ENCODE measurements at places on chromosomes 4 and X.
A peak's percentile ranks its signal among the peaks of the same experiment; 100 is the strongest.

- DNase-seq: no peak
These were observed 124.4 kb downstream of the SHROOM3 start for GRCh38 chr4:76559236-76560071.

DNA sequence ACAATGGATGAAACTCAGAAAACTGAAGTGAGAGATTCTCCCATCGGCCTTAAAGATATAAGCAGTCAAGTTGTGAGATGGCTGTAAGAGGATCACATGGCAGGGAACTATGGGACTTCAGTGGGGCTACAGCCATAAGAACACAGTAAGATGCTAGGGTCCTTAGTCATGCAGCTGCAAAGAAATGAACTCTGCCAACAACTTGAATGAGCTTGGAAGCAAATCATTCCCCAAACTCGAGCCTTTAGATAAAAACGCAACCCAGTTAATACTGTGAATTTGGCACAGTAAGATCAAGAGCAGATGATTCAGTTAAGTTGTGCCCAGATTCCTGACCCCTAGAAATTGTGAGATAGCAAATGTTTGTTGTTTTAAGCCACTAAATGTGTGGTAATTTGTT, 117.3 kb downstream of the FAM13A start:
- no peak for DNase-seq

DNA sequence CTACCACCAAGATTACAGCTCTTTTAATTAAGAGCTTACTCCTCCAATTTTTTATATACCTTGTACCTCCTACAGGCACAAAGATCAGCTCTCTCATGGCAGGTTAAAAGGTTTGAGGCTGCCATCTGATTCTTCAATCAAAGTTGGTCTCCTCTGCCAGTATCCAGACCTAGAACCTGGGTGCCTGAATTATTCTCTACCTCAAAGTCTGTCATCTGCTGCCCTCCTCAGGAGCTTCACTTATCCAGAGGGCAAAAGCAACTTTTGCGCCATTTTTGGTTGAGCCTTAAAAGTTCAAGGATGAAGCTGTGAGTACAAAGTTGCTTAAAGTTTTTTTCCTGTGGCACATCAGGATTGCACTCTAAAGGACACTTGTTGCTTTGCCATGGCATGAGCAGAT, 343.7 kb upstream of the PPP1R2C start:
- DNase-seq: no peak

- no peak for DNase-seq
These were observed 121.7 kb upstream of the CXXC4 start for GRCh38 chr4:104616401-104616820.

DNA sequence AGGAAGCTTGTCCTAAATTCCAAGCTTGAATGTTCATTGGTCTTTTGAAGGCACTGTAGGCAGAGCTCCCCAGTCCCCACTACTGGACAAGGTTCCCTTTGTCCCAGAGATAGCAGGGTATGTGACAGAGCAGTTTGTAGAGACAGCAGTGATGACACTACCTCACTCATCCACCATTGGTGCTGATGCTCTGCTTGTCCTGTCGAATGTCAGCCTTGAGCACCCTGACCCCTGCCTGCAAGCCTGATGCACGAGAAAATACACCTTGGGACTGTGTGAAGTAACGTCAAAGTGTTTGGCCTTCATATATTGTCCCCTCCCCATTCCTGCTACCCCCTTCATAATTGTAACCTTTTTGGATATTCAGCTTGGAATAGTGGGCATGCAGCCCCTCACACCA, 188.9 kb upstream of the EOLA2 start:
- no peak for DNase-seq

- DNase-seq: no peak
These were observed 107.2 kb downstream of the SCD5 start for GRCh38 chr4:82691431-82691830.

GRCh38 chr4:113471146-113471860, 290.2 kb downstream of the CAMK2D start:
- no peak for DNase-seq

- DNase-seq: no peak
These were observed 204.4 kb downstream of the GABRB1 start for GRCh38 chr4:47235721-47236120.

- peak; percentile 4 for DNase-seq
These were observed 189.8 kb upstream of the AFF2 start for GRCh38 chrX:148310426-148311165.

DNA sequence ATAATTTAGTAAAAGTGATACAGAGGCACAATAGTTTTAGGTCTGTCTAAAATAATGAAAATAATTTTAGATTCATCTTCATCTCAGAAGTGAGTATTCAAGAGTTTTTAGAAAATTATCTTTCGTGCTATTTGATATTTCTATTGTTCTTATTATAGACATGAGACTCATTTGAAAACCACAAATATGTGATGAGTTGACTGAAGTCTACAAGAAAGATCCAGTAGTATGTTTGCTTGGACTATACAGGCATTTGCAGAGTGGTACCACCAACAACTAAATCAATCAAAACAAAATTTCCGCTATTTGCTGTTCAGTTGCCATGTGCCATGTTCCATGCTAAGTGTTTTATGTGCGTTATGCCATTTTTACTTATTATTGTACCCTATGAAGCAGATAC, 1318.5 kb downstream of the STIM2 start:
- no peak for DNase-seq

- DNase-seq: no peak
These were observed 36.0 kb upstream of the ARSJ start for GRCh38 chr4:114015444-114015899.

- no peak for DNase-seq
These were observed 247.4 kb upstream of the CTSO start for GRCh38 chr4:156201050-156201449.

DNA sequence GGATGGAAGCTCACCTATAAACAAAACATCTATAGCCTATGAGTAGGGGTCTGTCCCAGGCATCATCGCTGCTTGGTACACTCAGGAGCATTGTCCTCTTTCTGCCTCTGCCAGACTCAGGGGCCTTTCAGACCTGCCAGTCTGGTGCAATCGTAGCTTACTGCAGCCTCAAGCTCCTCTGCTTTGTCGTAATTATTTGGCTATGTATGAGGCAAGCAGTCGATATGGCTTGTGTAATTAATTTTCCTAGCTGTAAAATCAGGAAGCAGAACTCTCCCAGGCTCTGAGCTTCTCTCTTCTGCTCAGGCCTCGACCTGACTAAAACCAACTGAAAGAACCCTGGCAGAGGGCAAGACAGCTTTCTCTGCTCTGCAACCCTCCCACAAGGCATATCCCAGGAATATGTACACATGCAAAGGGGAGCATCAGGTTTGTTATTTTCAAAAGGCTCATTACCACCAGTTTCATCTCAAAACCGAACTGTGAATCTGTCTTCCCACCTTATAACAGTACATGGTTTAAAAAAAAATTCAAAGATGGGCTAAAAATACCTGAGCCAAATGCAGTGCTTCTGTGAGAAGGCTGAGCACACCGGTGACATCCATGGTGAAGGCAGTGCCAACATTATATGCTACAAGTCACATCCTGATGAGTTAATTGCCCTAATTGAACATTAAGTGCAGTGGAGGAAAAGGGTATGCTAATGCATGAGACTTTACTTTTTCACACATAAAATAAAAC, 309.2 kb upstream of the EMCN start:
- peak; percentile 73 for DNase-seq

- no peak for DNase-seq
These were observed 71.2 kb downstream of the LNX1 start for GRCh38 chr4:53520116-53520515.

DNA sequence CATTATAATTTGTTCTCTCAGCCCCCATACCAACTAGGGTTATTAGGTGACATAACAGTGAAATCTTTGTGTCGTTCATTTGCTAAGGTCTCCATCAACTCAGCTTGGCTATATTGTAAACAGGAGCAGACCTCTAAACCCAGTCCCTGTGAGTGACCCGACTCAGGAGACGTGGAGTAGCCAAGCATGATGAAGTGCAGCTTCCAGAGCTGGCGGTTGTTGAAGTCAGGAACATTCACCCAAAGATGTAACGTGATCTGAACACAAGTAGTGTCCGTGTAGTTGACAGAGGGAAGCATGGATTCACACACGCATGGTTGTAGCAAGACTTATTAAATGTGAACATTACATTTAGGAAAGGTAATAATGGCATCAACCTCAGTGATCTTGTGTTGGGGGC, 102.3 kb downstream of the FAM193A start:
- DNase-seq: no peak

- DNase-seq: no peak
These were observed 172.7 kb upstream of the LNX1 start for GRCh38 chr4:53763813-53764597.

DNA sequence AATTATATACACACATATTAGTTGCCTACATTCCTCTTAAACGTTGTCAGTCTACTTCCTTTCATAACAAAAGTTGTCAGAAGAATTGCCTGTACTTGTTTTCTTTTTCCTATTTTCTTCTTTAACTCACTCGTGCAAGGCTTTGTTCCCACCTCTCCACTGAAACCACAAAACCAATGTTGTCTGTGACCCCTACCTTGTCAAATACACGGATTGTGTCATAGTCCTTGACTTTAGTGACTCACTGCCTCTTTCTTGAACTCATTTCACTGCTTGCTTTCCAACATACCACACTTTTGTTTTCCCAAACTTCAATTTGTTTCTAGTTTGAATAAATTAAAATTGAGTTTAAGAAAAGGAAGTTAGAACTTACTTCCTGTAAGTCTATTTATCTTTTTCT, 283.9 kb upstream of the AGA start:
- DNase-seq: no peak

DNA sequence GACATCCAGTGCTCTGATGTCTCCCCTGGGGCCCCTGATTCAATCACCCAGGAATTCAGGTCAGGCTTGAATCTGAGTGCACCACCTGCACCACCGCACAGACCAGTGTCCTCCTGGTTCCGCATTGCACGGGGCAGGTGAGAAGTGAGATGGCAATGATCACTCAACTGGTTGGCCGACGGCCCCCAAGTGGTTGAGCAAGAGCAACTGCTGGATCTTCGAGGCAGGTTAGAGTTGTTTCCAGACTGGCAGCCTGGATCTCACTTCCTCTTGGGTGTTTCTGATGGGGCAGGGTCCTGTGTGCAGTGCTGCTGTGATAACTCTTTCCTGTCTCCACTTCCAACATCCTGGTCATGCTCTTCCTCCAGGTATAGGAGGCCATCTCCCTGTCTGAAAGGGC, 50.4 kb downstream of the C4orf50 start:
- no peak for DNase-seq

DNA sequence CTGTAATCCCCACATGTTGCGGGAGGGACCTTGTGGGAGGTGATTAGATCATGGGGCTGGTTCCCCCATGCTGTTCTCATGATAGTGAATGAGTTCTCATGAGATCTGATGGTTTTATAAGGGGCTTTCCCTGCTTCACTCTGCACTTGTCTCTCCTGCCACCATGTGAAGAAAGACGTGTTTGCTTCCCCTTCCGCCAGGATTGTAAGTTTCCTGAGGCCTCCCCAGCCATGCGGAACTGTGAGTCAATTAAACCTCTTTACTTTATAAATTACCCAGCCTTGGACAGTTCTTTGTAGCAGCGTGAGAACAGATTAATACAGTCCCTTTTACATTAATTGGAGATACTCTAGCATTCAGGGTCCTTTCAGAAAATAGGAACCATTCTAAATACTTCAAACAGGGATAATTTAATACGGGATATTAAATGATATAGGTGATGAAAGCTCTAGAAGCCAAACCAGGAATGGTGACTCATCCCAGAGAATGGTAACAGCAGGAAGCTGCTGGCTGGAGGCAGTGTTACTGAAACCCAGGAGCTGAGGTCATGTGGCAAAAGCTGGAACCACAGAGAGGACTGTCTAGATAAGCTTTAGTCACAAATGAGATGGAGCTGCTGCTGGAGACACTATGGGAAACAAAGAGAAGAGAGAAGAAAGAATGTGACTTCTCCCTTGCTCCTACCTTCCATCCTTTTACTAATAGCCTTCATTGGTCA, 57.3 kb downstream of the GSTCD start:
- no peak for DNase-seq

- DNase-seq: no peak
These were observed 581.3 kb upstream of the TENM3 start for GRCh38 chr4:181661923-181662322.

- DNase-seq: no peak
These were observed 6.5 kb downstream of the TEX13D start for GRCh38 chrX:124338733-124339514.

DNA sequence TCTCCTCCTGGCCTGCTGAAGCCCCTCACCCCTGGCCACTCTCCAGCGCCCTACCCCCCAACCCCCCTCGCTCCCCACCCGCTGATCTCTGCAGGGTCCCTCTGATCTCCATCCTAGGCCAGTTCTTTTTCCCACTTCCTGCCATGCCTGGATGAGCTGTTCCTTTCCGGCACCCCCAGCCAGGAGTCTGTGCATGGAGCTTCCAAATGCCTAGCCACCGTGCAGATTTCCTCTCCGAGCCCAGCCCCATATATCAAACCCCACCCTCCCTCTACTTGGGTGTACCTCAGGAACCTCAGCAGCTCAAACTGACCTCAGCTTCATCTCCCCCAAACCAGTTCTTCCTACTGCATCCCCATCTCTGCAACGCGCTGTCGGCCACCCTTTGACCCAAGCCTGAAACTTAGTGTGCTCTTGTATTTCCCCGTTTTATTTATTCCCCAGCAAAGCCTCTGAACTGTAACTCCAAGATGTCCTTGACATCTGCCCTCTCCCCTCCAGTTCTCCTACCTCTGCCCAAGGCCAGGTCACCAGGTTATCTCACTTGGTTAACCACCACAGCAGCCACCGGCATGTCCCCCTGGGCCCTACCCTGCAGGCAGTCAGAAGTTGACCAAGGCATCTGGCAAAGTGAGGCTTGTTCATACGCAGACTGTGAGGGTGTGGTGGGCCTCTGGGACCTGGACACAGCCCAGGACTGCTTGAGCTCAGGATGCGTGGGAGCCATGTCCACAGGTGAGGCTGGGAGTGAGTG, 194.9 kb upstream of the PSAPL1 start:
- DNase-seq: no peak

DNA sequence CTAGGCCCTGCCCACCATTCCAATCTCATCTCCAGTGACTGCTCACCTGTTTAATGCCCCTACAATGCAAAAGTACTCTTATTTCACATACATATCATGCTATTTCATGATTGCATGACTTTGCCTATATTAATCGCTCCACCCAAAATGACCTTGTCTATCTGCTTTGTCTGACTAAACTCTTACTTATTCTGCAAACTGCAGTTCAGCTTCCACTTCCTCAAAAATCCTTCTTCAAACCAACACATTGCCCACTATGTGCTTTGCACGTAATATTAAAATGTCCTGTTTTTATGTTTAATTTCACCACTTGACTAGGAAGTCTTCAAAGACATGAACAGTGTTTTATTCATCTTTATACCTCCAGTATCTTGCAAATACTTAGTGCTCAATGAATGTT, 229.6 kb downstream of the OPHN1 start:
- peak; percentile 43 for DNase-seq
